Fibroblast of the aortic adventitia (primary cell): ENCODE measurements at places on chromosomes 3 and 15.

GRCh38 chr3:157607826-157608405 lies 104.7 kb upstream of the VEPH1 start:
- no peak for DNase-seq

DNA sequence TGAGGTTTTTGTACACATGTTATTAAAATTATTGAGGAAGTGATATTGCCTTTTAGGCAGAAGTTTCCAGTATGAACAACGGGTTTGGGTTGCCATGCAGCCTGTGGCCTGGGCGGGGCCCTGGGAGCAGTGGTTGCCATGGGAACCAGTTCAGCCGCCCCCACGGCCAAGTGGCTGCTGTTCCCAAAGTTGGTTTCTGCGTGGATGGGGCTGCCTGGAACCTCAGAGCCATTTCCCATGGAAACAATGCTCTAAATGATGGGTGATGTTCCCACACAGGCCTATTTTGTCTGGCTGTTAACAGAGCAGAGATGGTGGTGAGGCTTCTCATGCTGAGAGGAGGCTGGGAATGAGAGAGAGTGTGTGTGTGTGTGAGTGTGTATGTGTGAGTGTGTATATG lies 19.5 kb downstream of the MRAS start:
- DNase-seq: peak; percentile 46

- DNase-seq: no peak
These were observed 25.0 kb downstream of the PIF1 start for GRCh38 chr15:64800476-64800875.

DNA sequence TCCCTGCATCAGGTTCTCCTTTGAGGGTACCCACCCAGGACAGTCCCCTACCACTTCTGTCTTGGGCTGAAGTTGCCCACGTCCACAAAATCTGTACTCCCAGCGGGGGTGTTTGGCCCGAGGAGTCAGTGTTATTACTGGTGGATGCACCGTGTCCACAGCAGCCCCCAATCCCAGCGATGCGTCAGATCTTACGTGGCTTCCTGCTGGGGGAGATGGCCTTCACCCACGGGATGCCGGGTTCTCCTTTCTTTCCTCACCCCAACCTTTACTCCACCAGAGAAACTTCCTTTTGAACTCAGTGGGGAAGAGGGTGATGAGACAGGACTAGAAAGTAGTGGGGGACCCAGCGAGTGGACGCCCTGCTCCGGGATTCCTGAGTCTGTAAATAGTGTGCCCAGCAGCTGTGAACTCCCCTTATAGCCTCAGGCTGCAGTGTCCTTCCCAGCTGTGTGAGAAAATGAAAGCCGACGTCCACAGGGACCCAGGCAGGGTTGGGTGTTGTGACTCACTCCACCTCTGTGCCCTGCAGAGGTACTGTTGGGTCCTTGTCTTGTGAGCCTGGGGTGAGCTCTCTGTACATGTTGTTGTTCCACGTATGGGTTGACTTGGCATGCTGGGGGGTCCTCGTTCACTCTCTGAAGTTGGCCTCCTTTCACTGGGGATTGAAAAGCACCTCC lies 31.5 kb downstream of the CRTAP start:
- no peak for DNase-seq

- DNase-seq: peak; percentile 9
These were observed 114.6 kb upstream of the C15orf61 start for GRCh38 chr15:67406257-67406861.

GRCh38 chr15:94206463-94207167 lies 24.7 kb upstream of the MCTP2 start:
- DNase-seq: no peak

DNA sequence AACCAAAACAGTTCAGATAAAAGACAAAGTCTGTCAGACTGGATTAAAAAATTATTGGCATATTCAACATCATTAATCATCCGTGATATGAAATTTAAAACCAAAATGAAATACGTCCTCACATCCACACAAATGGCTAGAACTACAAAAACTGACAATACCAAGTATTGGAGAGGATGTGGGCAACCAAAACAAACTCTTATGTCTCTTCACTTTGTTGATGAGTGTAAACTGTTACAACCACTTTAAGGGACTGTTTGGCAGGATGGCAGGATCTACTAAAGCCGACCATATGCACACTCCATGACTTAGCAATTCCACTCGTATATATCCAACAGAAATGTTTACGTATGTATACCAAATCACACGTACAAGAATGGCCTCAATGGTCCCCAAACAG lies 24.8 kb upstream of the C15orf40 start:
- DNase-seq: no peak

DNA sequence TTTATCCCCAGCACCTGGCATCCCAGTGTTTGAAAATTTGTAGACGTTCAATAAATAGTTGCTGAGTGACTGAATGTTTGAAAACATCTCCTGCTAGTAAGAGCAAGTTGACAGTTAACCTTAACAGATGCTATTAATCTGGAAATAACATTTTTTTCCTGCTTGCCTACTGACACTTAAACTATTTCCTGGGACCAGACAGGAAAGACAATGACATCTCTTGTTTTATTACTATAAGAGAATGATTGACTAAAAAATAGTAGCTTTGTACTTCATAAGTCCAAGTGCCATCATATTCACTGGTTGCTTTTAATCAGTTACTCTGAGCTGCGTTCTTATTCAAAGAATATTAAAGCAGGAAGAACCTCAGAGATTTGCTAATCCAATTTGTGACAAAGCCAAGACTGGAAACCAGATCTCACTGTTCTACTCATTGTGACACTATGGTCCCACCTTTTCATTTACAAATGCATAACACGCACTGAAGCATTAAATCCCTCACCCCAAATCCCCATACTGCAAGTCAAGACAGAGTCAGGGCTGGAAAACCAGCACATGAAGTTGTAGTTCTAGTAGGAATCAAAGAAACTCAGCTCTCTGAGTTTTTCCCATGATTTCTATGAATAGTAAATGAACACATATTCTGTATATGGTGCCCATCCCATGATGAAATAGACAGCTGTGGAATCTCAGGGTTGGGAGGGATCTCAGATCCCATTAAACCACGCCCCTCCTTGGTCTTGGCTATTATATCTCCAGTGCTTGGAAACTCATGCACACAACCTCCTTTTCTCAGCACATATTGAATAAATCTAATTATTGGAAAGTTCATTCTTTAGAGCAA lies 212.7 kb upstream of the P2RY1 start:
- DNase-seq: no peak

DNA sequence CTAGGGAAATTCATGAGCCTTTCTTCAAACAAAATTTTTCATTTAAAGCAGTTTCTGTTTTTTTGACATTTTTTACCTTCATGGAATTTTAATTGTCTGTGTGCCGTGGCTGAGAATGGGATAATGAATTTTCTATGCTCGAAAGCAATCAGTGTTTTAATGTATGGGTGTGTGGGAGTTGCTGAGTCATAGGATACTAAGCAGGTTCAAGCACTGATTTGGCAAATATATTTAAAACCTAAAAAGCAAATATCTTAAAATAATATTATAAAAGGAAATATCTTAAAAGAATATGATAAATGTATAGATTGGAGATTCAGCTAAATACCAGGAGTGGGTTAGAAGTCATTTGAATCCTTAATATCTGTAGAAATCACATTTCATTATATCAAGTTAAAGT lies 173.6 kb upstream of the LRRFIP2 start:
- DNase-seq: no peak

DNA sequence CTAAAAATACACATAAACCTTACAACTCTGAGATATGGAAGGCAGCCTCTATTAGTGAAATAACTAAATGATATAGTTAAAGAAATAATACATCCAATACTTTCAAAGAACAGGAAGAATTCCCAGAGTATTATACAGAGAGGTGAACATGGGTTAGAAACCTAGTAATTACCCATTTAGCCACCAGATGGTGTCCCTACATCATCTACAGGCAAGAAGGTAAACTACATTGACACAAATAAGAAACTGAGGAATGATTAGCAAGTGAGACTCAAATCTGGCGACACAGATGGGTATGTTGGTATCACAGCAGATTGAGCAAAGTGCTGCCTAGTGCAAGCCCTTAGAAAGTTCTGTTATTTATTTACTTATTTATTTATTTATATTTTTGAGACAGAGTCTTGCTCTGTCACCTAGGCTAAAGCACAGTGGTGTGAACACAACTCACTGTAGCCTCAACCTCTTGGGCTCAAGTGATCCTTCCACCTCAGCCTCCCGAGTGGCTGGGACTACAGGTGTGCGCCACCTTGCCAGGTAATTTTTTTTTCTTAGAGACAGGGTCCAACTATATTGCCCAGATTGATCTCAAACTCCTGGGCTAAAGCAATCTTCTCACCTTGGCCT lies 28.2 kb downstream of the NEK4 start:
- peak; percentile 60 for DNase-seq

- DNase-seq: no peak
These were observed 275.8 kb upstream of the RBMS3 start for GRCh38 chr3:29004885-29005599.

DNA sequence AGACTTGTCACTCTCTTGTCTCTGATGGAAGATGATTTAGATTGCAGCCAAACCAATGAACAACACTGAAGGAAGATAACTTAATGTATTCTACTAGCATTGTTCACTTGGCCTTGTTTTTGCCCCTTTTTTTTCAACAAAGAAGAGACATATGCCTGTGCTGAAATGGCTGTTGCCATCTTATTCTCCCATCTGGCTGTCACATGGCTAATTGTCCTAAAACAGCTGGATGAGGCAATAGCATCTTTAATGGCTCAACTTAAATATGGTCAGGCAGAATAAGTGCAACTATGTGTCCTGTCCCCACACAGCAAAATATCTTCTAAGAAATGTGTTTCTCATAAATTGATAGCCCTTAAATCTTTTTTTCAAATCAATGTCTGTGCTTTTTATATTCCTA lies 576.9 kb downstream of the TUSC7 start:
- DNase-seq: no peak

DNA sequence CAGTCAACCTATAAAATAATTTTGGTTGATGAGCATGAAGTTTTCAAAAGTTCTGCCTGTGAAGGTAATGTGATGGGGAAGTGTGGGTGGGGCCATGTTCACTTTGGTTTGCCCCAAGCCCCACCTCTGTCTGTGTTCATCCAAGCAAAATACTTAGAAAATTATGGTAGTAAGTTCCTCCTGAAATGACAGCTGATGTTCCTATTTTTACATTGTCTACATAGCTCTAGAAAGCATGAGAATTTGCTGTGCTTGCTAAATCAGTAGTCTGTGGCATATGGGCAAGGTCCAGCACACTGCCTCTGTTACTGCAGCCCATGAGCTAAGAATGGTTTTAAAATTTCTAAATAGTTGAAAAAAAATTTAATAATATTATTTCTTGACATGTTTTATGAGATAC lies 21.9 kb upstream of the CP start:
- no peak for DNase-seq

GRCh38 chr3:110799271-110799670 lies 272.3 kb upstream of the NECTIN3 start:
- DNase-seq: peak; percentile 3

DNA sequence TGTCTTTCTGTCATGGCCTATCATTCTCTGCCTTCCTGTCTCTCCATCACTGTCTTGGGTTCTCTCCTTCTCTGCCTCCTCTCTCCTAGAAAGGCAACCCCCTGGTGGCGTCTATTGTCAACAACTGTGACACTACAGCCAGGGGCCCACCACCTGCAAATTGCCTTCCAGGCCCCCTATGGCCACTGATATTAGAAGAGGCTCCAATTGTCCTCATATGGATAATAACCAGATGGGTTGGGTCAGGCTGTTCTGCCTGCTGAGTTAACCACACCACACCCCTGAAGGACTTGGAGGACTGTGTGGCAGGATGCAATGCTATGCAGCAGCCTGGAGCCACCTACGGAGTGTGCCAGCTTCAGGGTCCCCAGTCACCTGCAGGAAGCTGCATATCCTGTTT lies 665.0 kb downstream of the NTRK3 start:
- DNase-seq: no peak

- DNase-seq: no peak
These were observed 26.6 kb upstream of the MGA start for GRCh38 chr15:41633609-41634008.

- DNase-seq: peak; percentile 13
These were observed 68.0 kb downstream of the ATP2B2 start for GRCh38 chr3:10437272-10437994.

- no peak for DNase-seq
These were observed 477.1 kb downstream of the IGSF11 start for GRCh38 chr3:118557513-118557912.

DNA sequence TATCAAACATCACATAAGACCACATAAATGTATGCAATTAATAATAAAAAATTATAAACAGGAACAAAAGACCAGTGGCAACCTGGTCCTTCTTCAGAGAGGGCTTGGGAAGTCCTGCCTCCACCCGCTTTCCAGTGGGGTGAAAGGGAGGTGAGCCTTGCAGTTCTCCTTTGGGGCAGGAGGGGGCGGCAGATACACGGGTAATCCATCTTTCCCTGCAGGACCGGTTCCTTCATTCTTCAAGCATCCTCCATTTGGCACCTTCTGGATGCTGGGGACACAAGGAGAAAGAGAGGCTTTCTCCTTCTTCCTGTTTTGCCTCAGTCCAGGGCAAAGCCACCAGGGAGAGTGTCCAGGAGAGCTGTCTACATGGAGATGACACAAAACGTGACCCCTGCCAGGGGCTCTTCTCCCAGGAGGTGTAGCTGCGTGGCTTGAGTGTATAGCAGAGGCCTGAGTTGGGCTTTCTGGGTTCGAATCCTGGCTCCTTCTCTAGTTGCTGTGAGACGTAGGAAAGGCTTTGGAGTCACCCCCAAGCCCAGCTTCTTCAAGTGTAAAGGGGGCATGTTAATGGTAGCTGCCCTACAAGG lies 23.2 kb downstream of the RPLP1 start:
- peak; percentile 78 for DNase-seq

DNA sequence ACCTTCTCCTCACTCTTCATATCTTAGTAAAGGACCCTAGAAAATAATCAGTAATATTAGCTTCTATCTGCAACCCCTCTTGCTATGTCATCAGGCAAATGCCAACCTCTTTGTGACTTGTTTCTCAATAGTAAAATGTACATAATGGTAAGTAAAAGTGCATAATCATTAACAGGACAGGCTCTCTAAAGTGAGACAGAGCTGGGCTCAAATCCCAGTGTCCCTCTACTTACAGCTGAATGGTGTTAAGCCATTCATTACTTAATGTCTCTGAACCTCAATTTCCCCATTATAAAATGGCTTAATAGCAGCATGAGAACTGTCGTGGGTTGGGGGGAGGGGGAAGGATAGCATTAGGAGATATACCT lies 62.6 kb upstream of the ATP11B start:
- DNase-seq: no peak

- peak; percentile 53 for DNase-seq
These were observed 48.9 kb upstream of the ZDHHC23 start for GRCh38 chr3:113898892-113899291.

- DNase-seq: no peak
These were observed 513.2 kb upstream of the GOLIM4 start for GRCh38 chr3:168608926-168609325.
